ENCODE measurements at places on chromosomes 2 and 18.

GRCh38 chr2:222835143-222835822 is 25.6 kb upstream of the ACSL3 start:
- DNase-seq: no peak

- peak; percentile 46 for DNase-seq
Measured at GRCh38 chr2:200862532-200863000, 1.9 kb downstream of the CLK1 start.

DNA sequence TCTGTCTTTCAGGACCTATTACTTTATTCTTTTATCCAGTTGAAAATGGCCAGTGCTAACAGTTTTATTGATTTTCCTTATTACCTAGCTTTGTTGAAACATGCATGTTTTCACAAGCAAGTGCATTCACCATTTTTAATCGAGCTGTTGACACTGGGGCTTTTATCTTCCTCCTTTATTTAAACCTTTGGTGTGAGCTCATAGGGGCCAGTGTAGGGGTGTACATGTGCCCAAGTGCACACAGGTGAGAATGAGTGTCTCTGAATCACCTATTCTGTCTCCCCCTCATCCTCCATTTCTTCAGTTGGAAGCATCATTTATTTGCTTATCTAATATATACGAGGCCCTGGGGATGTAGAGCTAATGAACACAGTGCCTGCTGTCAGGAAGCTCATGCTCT is 199.1 kb downstream of the PRKCE start:
- no peak for DNase-seq

DNA sequence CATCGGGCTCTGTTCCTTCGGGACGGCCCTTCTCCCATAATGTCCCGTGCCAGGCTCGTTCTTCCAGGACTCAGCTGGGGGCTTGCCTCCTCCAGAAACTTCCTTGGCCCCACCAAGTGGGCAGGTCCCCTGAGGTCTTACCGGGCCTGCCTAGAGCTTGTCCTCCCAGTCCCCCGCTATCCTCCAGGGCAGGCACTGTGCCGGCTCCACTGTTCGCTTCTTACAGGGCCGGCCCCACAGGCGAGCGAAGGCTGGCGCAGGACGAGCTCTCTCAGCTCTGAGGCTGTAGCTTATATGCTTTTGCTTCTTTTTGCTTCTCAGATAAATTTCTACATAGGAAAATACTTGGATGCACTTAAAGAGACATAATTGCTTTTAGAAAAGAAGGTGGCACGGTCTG is 229.4 kb downstream of the TWIST2 start:
- no peak for DNase-seq

DNA sequence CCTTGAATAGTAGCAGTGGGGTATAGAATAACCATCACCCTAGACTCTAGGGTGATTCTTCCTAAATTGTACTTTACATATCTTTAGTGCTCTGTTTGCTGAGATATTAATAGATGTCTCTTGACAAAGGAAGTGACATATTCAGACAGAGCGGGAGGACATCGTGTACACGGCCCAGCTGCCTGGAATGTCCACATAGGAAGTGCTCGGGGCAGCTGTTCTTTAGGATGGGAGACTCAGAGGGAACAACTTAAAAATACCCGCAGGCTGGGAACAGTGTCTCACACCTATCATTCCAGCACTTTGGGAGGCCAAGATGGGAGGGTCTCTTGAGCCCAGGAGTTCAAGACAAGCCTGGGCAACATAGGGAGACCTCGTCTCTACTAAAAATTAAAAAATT is 206.1 kb downstream of the FAM210A start:
- no peak for DNase-seq

DNA sequence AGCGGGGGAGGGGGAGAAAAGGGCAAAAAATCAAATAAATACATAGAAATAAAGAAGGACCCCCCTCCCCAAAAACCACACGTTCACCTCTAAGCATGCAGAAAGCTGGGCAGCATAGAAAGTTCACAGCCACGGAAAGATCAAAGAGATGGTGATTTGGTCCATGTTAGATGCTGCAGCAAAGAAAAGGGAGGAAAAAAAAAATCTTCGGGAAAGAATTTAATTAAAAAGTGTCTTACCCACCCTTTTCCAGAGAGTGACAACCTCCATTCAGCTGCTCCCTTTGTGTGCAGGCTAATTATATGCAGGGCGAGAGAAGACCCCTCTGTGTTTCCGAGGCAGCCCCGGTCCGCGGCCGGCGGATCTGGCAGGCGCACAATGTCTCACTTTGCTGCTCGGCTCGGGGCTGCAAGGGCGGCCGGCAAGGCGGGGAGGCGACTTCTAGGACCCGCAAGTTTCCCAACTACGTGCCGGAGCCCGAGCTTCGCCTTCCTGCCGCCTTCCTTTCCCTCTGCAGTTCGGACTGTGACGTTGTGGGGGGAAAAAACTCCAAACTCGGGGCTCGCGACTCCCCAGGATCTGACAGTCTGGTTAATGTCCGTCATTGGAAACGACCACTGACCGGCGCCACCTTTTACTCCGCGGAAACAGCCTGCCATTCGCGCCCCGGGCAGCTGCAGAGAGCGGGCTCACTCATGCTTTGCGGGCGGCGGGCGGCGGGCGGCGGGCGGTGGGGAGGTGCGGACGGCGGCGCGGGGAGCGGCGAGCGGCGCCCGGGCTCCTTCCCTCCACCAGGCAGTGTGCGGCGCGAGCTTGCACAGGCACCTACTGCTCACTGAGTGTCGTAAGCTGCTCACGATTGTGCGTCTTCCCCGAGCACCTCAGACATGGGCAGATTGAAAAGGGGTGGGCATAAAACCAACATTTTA is at the start of gene LRRTM1:
Gene LRRTM1, minus strand, starts transcription at position 844 of the 929 bp plus-strand sequence. CDS start 933 bp downstream, outside the sequence.
- no peak for DNase-seq

GRCh38 chr2:38731684-38732221 is 19.4 kb downstream of the SRSF7 start:
- DNase-seq: no peak

- no peak for DNase-seq
Measured at GRCh38 chr2:144519934-144520731, at the start of gene ZEB2. Gene ZEB2 (minus strand): TSS chr2:144520119. CDS start chr2:144517350, 2,769 bp downstream.

GRCh38 chr18:78972930-78973331 is 6.7 kb upstream of the SALL3 start:
- DNase-seq: no peak
